ENCODE measurements at places on chromosomes 11 and 22. TPM values are rescaled to one million over a fixed set of nuclear protein-coding genes. Genes with fewer than 3 reads are reported as not detected.

DNA sequence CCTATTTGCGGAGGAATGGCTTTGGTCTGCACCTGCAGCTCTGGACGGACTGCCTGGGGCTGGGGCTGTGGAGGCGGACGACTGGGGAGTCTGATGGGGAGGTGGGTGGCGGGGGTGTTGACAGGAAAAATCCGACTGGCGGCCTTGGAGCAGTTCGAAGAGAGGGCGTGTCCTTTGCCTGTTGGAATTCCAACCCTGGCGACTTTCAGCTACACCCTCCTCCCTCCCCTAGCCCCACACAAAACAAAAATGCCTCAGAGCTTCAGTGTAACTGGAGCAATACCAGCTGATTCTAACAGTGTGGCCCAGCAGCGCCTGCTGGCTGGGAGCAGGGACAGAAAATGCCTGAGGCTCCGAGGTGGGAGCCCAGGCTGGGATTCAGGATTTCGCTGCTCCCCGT is 85.4 kb downstream of the ATXN10 start:
- no peak for DNase-seq

GRCh38 chr11:102776454-102776853 is 4.0 kb downstream of the MMP10 start:
- DNase-seq: no peak

DNA sequence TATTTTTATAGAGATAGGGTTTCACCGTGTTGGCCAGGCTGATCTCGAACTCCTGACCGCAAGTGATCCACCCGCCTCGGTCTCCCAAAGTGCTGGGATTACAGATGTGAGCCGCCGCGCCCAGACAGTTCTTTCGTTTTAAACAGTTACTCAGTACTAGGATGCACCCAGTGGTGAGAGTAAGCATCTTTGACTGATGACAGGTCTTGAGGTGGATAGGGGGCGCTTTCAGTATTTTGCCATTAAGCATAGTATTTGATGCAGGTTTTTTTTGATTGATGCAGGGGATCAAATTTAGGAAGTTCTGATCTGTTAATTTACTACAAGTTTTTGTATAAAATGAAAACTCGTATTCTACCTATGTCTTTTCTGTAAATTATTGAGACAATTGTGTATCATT is 13.2 kb upstream of the TRIM34 start:
- DNase-seq: no peak

GRCh38 chr11:62600367-62601121 is 1.1 kb downstream of the MTA2 start:
- no peak for DNase-seq

DNA sequence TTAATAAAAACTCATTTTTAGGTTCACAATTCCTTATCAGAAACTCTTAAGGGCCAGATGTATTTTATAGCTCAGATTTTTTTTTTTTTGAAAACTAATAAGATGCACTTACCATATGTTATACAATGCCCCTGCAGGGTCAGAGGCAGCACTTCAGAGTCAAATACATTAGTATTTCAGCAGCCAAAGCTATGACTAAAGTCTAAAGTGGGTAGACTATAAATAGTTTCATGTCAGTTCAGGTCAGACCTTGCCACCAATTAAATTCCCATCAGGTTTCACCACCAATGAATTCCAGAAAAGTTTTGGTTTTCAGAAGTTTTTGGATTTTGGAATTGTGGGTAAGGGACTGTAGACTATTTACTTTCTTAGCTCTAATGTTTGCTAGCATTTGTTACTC is 75.9 kb downstream of the FAM83F start:
- no peak for DNase-seq

DNA sequence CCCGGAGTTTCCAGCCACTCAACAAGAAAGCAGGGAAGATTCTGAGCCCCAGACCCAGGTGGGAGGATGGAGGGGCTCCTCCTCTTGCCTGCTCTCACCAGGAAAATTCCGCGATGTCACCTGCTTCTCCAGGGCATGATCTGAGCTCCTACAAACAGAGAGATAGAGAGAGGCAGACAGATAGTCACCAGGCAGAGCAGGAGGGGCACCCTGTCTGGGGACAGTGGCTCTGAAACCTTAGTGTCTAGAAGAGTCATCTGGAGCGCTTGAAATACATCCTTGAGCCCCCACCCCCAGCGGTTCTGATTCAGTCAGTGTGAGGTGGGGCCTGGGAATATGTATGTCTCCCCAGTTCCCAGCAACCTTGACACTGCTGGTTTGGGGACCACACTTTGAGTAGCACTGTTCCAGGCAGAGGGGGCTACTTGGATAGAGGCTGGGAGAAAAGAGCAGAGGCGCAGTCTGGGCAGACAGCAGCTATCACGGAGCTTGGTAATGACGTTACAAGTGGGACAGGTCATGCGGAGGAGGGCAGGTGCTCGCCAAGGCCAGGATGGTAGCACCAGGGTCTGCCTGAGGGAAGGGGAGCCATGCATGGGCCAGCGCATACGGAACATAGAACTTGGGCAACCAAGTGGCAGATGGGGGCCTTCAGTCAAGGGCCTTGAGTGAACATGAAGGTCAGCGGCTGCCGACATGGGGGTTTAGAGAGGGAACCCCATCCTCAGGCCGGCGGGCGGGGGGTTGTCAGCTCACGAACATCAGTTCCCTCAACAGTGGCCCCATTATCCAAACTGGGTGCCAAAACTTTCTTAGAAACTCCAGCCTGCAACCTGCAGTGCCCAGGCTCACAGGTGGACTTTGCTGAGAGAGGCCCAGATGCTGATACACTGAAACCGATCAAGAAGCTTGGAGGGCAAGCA is 60.9 kb upstream of the MYEOV start:
- no peak for DNase-seq

DNA sequence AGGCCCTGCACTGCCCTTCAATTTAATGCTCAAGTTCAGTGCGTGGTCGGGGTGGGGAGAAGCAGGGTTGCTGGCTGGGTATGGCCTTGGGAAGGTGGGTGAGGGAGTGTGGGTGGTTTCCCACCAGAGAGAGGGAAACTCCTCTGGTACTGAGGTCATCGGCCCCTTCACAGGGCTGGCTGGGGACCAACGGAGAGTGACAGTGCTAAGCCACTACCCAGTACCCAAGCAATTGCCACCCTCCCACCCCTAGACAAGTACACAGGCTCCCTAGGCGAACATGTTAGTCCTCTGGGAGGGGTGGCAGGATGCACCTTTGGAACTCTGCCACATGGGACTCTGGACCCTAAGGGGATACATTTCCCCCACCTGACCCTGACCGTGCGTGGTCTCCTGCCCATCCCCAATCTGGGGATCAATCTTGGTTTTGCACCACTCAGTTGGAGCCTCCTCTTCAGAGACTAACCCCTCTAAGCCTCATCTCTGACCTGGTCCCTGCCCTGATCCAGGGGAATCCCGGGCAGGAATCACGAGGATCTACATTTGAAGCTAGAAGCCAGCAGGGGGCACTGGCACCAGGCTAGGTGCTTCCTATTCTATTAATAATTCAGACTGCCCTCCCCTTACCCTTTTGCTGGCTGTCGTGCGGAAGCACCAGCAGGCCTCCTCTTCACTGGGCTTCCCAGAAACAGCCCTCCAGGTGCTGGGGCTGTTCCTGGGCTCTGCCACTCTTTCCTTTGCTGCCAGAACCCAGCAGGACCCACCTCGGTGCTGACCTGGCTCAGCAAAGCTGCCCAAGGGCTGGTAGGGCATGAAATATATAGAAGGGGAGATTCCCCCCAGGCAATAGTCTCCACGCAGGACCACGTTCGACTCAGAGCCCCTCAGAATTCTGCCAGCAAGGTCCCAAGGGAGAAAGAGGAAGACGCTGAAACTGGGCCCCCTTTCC is 377.7 kb downstream of the TENM4 start:
- no peak for DNase-seq

DNA sequence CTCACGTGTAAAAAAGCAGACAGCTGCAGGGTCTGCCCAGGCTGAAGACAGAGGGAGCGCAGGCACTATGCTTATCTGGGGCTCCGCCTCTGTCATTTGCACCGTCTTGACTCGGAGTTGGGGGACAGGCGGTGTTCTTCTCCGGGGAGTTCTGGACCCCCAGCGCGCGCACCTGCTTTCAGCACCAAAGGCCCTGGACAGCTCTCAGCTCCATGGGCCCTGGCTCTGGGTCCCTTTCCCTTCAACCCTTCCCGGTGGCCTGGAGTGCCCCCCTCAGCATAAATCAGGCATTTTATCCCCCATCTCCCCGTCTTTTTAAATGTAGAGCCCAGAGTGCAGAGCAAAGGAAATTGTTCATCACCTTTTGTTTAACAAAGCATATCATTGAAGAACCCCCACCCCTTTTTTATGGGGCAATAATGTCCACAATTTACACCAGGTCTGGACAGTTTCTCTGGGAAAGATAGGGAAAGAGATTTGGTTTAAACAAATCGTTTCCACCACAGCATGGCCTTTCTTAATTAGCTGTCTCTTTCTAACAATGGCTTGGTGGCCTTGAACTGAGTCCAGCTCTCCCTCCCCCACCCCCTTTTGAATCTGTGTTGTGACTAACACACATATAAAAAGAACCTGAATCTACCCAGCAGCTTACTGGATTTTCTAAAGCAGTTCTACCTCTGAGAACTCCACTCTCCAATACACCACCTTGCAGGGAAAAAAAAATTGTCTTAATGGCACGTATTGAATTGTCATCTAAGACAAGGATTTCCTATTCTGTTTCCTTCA is 1.7 kb downstream of the SEZ6L start:
- no peak for DNase-seq

DNA sequence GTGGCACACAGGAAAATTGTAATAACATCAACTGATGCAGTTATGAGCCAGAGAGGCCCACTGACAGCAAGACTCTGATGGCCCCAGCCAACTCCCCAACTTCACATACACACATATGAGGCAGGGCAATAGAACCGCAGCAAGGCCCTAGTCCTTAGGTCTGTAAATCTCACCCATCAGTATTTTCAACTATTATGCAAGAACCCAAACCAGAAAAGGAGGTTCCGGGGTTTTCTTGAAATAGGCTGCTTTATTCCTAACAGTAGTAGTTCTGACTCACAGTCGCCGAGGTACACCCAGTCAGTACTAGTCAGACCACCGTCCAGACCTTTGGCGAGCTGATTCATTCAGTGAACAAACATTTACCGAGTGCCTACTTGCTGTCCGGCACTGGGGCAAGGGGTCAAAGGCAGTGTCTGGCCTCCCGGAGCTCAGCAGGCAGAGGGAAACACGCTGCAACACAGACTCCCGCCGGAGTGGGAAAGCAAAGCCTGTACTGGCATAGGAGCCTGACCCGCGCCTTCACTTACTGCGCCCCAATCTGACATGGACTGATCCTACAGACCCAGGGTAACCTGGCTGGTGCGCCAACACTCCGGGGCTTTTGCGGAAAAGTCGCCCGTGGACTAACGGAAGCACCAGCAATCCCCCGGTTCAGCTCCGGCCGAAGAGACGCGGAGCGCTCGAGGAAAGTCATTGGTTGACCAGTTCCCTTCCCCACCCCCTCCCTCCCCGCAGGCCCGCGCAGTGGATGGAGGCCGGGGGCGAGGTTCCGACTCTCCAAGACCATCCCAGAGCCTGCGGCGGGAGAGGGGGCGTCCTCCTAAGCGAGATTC is 1.3 kb downstream of the PLEKHA7 start:
- peak; percentile 77 for DNase-seq

DNA sequence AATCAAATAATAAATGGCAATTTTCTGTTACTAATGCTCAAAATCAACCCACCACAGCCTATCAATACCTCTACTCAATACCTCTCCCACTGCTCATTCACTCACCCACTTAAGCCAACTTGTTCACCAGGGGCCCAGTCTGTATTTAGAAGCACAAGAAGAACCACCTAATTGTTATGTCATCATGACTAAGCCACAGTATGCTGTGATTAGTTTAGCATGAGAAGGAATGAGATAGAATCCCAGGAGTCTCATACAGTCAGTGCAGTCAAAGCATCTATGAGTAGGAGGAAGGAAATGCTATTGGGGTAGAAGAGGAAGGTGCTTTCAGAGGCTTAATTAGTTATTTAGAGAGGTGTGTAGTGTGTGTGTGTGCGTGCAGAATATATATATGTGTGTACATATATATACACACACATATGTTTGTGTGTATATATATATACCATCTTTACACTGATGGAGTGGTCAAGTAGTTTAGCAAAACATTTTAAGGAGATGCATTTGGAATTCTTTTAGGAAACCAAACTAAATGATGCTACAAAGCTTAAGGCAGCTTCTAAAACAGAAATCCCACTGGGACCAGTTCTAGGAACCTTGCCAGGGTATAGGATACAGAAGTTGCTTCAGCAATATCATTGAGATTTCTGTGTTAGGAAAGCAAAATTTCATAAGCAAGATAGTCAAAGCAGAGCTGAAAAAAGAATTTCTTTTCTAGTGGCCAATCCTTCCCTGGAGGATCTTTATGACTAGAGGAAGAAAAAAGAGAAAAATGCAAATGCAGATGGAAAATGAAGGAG is 27.5 kb downstream of the KCNA4 start:
- DNase-seq: no peak

- DNase-seq: no peak
These were observed 370.6 kb upstream of the CADM1 start for GRCh38 chr11:115874843-115875242.

DNA sequence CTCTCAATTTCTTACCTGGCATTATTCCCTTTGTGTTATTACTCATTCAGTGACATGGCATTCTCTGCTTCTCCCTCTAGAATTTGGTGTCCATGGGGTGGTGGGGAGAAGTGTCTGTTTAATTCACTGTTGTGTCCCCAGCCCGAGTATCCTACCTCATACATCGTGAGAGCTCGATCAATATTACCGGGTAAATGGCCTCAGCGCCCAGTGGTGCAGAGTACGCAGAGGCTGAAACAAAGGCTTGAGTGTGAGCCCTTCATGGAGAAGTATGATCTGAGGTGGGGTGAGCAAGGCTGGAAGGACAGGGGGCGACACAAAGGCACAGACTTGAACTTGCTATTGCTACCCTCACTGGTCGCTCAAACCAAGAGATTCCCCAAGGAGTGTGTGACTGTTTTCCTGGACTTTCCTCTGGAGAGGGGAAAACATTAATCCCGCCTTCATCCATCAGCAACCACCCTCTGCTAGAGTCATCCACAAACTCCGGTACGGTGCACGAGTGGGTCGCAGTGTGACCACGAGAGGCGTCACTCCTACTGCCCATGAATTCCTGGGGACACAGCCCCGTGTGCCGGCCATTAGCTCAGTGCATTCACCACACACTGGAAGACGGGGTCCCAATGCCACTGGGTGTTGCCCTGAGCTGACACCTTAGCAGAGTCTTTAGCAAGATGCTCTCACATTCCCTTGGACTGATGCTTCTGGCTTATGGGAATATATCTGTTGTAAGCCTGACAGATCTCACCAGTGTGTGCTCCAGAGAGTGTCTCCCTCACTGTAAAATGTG is 35.0 kb upstream of the CCND1 start:
- no peak for DNase-seq

Gene TRIM48
- total RNA-seq: not detected

Gene SLC22A8
- not detected for total RNA-seq

Gene F2
- not detected for total RNA-seq

Gene ALX4
- 0.05 TPM for total RNA-seq

Gene OR52N1
- not detected for total RNA-seq

Gene SLC22A6
- not detected for total RNA-seq

Gene VPS37C
- total RNA-seq: 16.5 TPM

Gene CLCF1
- 0.51 TPM for total RNA-seq
